IPS DF 19.7 (cell line): ENCODE measurements at places on chromosomes 5 and 9.
A peak's percentile ranks its signal among the peaks of the same experiment; 100 is the strongest.

DNA sequence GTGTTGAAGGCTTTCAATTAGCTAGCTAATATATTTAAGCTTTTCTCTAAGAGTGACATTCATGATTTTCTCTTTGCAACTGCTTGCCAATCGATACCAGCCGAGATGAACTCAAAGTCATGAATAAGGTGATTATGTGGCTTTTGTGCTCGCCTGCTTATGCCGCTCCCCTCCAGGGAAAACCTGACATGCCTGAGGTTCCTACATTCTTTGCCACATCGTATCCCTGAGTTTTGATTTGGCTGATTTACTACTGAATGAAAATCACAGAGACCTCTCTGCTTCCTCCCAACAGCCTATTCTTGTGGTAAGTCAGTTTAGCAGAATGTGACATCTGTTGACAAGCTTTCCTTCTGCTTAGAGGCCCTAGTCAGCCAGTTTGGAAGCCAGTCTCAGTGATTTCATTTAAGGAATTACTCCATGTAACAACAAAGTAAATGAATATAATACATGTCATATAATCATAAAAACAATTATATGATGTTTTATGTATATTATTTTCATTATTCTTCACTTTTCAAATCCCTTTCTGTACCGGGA lies 513.4 kb downstream of the CSNK1G3 start:
- DNase-seq = peak; percentile 30

DNA sequence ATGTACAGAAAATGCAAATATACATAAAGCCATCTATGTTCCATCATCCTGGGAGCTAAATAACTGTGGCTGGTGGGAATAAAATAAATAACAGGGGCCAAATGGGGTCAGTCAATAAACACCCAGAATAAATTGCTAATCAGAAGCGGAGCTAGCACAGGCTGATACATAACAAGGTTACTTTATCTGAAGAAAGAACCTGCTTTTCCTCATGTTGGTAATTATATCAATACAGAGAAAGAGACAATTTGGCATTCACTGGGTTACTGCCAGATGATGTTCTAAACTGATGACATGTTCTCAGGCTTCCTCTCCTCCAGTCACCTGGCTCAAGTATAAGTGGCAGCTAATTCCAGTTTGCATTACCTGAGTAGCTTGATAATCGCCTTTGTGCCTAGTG lies 144.9 kb upstream of the CD180 start:
- DNase-seq = no peak

DNA sequence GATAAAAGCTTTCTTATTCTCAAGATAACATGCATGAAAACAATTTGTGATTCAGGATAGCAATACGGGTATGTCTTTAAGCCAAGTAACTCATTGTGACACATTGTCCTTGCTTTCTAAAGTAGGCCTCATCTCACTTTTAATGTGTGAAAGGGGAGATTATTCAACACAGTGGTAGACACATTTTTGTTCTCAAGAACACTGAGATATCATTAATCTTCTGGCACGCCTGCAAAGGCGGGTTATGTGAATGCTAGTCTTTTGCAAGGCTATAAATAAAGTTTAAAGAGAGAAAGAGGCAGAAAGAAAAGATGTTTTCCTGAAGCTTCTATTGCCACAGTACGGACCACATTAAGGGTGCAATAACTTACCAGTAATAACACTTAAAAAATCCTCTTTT lies 181.8 kb upstream of the MEF2C start:
- no peak for DNase-seq

GRCh38 chr5:6393596-6394194 lies 15.3 kb upstream of the MED10 start:
- DNase-seq = no peak

GRCh38 chr9:100589582-100589981 lies 11.7 kb downstream of the CAVIN4 start:
- no peak for DNase-seq

GRCh38 chr9:126956917-126957686 lies 42.5 kb downstream of the RALGPS1 start:
- DNase-seq = no peak

GRCh38 chr5:149543361-149544027 lies 7.7 kb downstream of the CSNK1A1 start:
- no peak for DNase-seq

GRCh38 chr9:18056993-18057369 lies 417.0 kb upstream of the ADAMTSL1 start:
- DNase-seq = no peak

GRCh38 chr5:176863041-176863764 lies 35.9 kb downstream of the HK3 start:
- no peak for DNase-seq

DNA sequence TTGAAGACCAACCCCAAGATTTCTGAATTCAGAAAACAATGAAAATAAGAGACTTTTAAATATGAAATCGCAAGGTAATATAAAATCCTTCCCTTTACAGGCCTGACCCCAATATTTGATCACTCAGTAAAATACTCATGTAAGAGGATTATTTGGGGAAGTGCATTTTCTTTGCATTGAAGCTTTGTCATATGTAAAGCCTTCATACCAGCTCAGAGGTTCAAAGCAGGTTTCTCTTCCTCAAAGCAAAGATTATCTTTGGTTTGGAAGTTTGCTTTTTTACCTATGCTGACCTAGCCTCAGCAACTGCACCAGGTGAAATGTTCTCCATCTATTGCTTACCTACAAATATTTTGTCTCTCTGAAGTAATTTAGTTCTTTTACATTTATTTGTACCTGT lies 106.5 kb upstream of the PARP8 start:
- no peak for DNase-seq

- DNase-seq = peak; percentile 80
Observed at GRCh38 chr9:35728041-35728971, 3.7 kb downstream of the TLN1 start.

GRCh38 chr9:72661401-72662135 lies 140.2 kb downstream of the TMC1 start:
- DNase-seq = no peak

DNA sequence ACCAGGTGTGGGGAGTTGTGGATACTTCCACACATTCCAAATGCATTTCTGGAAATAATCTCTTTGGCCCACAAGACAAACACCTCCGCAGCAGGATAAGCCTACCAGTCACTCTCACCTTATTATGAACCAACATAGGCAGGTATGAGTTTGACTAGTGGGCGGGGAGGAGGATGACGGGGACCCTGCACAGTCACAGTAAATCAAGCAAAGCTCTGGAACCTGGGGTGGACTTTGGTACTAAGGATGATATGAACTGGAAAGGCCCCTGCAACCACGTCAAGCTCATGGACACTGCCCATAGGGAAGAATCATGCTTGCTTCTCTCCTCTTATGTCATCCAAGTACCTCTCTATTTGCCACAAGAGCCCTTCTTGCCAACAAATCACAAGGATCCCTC lies 259.4 kb downstream of the HSPA4 start:
- no peak for DNase-seq

GRCh38 chr5:113205323-113205722 lies 228.7 kb downstream of the DCP2 start:
- no peak for DNase-seq

DNA sequence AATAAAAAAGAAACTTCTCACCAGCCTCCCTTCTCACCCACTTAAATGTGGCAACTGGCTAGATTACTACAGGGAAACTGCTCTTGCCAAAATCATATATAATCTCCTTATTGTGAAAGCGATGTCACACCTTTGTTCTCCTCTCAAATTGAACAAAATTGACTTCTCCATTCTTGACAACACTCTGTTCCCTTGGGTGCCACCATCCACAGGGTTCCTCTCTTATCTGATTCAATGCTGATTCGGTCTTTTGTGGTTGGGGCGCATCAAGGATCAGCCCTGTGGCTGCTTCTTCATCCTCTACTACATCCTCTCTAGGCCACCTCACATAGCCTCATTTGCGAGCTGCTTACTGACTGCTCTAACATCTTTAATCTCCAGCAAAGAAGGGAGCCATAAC lies 86.1 kb downstream of the EDIL3 start:
- DNase-seq = no peak

GRCh38 chr9:122059955-122060324 lies 33.2 kb downstream of the TTLL11 start:
- DNase-seq = no peak

DNA sequence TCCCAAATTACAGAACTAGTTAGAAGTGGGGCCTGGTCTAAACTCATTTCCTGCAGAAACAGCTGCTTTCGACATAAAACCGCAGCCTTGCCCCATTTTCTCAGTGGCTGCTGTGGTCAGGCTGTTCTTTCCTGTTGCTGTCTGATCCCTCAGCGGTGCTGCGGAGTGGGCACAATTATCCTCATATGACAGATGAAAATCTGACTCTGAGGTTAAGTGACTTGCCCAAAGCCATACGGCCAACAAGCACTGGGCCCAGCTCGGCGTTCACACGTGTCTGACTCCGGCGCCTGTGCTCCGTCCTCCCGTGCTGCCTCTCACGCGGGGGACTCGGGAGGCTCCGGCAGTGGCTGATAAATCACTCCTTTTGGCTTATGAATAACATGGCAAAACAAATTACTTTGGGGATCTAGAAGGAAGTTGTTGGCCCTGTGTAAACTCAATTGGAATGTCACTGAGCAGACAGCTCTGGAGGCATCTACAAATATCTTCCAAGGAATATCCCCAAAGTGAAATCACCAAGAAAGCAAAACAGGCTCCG lies 142.6 kb upstream of the LMX1B start:
- DNase-seq = no peak
